LoVo (cell line): ENCODE measurements at places on chromosomes 1 and 21.

DNA sequence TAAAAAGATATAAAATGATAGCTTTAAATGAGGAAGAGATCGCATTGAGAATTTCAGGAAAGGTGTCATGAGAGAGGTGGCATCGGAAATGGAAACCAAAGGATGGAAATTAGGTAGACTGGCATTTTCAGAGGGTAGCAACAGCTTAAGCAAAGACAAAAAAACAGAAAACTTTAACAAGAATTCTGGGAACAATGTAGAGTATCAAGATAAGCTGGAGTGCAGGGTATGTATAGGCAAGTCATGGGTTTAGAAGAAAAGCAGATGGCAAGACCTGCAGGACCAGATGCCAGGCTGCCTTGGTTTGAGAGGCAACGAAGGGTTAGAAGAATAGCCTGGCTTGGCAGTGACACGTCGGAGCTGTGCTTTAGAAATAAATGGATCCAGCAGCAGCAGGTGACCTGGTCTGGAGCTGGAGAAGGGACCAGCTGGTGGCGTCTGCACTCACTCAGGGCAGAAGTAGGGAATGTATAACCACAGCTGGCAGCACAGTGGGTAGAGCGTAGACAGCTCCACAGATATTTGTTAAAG lies 149.4 kb upstream of the TIAM1 start:
- DNase-seq: no peak

DNA sequence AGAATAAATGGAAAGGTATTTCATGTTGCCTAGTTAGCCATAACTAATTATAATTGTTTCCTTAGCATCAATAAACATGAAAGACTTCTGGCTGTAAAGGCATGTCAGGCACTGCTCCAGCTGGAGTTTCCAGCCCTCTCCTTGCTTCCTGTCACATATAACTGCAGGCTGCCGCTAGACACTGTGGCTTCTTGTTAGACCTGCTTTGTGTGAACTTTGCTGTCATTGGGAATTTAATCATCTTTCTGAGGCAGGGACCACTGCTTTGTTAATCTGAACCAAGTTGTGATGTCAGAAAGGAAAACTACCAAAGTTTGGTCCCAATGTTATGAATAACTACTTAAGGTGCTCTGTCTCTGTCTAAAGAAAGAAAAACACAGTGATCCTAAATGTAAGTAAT lies 90.3 kb upstream of the DUSP10 start:
- no peak for DNase-seq

GRCh38 chr1:208737161-208737560 lies 493.0 kb upstream of the PLXNA2 start:
- DNase-seq: no peak

DNA sequence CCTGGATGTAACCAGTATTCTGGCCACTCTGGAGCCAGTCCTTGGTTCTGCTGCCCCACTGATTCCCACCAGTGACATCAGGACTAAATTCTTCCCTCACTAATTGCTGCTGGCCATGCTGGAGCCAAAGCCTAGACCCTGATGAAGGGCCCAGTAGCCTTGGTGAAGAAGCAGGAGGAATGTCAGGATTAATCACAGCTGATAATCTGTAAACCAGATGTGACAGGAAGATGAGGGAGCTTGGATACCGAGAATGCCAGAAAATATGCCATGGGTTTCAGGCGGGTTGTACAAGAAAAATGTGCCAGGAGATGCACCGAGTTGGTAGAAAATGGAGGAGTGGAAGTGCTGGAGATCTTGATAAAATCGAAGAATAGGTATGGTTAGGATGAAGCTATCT lies 119.0 kb upstream of the PPP2R5A start:
- DNase-seq: no peak

- no peak for DNase-seq
Observed at GRCh38 chr1:29487291-29487690, 251.0 kb downstream of the PTPRU start.

GRCh38 chr1:179794669-179795068 lies 51.6 kb downstream of the FAM163A start:
- DNase-seq: no peak

- no peak for DNase-seq
Observed at GRCh38 chr21:34911360-34911759, 137.7 kb downstream of the RUNX1 start.

- DNase-seq: no peak
Observed at GRCh38 chr1:111648806-111649205, 29.2 kb downstream of the RAP1A start.

DNA sequence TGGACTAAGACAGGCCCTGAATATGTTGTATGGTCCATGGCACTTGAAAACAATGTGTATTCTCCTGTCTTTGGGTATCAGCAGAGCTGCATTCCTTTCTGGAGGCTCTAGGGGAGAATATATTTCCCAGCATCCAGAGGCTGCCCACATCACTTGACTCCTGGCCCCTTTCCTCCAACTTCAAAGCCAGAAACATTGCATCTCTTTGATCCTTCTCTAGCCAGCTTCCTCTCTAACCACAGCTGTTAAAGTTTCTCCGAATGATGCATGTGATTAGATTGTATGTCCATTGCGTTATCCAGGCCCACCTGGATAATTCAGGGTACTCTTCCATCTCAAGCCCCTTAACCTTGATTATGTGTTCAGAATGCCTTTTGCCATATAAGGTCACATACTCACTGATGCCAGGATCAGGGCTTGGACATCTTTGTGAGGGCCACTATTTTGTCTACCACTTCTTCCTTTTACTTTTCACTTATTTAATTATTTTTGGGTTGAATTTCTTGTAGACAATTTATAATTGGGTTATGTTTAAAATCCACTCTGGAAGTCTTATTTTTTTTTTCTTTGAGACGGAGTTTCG lies 5.3 kb downstream of the CHD1L start:
- no peak for DNase-seq

- DNase-seq: no peak
Observed at GRCh38 chr1:3003039-3003940, 18.0 kb upstream of the ACTRT2 start.

GRCh38 chr1:32426489-32427255 lies 32.4 kb upstream of the BSDC1 start:
- DNase-seq: no peak

GRCh38 chr21:21177353-21177986 lies 179.3 kb downstream of the NCAM2 start:
- DNase-seq: no peak

DNA sequence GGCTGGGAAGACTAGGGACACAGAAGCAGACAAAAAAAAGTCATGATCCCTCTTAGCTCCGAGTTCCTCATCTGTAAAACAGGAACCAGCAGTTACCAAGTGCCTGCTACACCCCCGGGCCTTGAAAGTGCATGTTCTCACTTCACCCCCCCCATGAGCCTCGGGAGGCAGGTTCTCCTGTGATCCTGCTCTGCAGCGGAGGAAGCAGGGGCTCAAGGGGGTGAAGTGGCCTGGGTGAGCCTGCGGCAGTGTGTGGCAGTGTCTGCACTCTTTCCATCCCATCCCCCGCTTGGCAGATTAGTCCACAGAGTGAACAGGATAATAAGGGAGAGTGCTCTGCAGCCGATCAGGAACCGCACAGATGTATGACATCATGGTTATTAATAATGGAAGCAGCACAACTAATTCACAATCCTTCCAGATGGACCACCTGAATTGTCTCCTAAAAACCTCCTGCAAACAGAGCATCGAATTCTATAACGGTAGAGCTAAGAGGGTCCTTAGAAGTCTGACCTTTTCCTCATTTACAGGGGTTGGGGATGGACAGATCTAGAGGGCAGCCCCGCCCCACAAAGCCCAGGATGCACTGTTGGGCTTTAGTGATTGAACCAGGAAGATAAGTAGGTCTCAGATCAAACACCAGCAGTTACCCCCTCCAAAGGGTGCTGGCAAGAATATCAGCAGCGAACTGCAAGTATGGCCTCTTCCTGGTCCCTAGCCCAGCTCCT lies 174.1 kb upstream of the EDN2 start:
- no peak for DNase-seq

DNA sequence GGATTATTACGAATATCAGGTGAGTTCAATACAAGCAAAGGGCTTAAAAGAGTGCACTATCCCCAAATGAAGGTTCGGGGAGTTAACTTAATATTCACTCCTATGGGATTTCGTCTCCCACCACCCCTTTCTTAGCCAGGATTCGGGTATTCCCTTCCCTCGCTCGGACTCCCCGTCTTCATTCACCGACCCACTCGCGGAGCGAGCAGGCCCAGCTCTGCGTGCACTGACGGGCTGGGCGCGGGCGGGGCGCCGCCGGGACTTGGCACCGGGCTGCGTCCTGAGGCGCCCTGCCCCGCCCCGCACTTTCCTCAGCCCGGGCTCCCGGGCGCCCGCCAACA lies 7.7 kb upstream of the MPZL1 start:
- peak; percentile 88 for DNase-seq

- DNase-seq: peak; percentile 64
Observed at GRCh38 chr1:212030936-212031528, 4.3 kb downstream of the INTS7 start.

- DNase-seq: no peak
Observed at GRCh38 chr1:4711416-4712275, 57.2 kb downstream of the AJAP1 start.

- no peak for DNase-seq
Observed at GRCh38 chr21:36749935-36750575, 51.1 kb downstream of the SIM2 start.

GRCh38 chr1:216686860-216687766 lies 36.1 kb downstream of the ESRRG start:
- no peak for DNase-seq

GRCh38 chr1:246790833-246791232 lies 66.6 kb downstream of the SCCPDH start:
- no peak for DNase-seq

- DNase-seq: no peak
Observed at GRCh38 chr1:14914351-14914988, 239.1 kb upstream of the TMEM51 start.
